Lung microvascular endothelial cell (primary cell): ENCODE measurements at places on chromosomes 1 and 21. TPM values are rescaled to one million over a fixed set of nuclear protein-coding genes. Genes with fewer than 3 reads are reported as not detected.

The PROX1 gene
- total RNA-seq, result 52.3 and 86.7 TPM in 2 replicates

The DDR2 gene
- 3.4 and 9.2 TPM in 2 replicates for total RNA-seq

The IL24 gene
- not detected in 2 replicates for total RNA-seq

The CRP gene
- total RNA-seq, result not detected in 2 replicates

The EPHB2 gene
- 18.7 and 20.9 TPM in 2 replicates for total RNA-seq

The SPRR2G gene
- not detected in 2 replicates for total RNA-seq

The DNMT3L gene
- not detected in 2 replicates for total RNA-seq

The SPRR2B gene
- not detected in 2 replicates for total RNA-seq

The SH3GLB1 gene
- total RNA-seq, result 34.2 and 36.9 TPM in 2 replicates

The AJAP1 gene
- not detected in 2 replicates for total RNA-seq

The WDR47 gene
- 12.9 and 15.3 TPM in 2 replicates for total RNA-seq

The HCRTR1 gene
- 1.5 and 5.4 TPM in 2 replicates for total RNA-seq

The CTXND2 gene
- total RNA-seq, result not detected in 2 replicates

The LCE3D gene
- total RNA-seq, result not detected in 2 replicates

The ANKRD13C gene
- total RNA-seq, result 15.9 and 23.4 TPM in 2 replicates

The FMO5 gene
- total RNA-seq, result 1.1 and 2.6 TPM in 2 replicates

The HOOK1 gene
- total RNA-seq, result not detected in 2 replicates

The POGK gene
- total RNA-seq, result 11.6 and 18.5 TPM in 2 replicates

The FMO2 gene
- 0.20 TPM in 1 of 2 replicates, not detected in the other for total RNA-seq

The ETV3L gene
- total RNA-seq, result not detected in 2 replicates

The UROD gene
- 240 and 272 TPM in 2 replicates for total RNA-seq

The KRTAP7-1 gene
- total RNA-seq, result not detected in 2 replicates

The RERE gene
- 35.7 and 86.5 TPM in 2 replicates for total RNA-seq

The ITLN2 gene
- not detected in 2 replicates for total RNA-seq

The IVL gene
- not detected in 2 replicates for total RNA-seq

The TMEM125 gene
- total RNA-seq, result not detected in 2 replicates

The B3GALT5 gene
- not detected in 2 replicates for total RNA-seq

The ZFP69B gene
- 0.60 and 0.65 TPM in 2 replicates for total RNA-seq

The WNT3A gene
- total RNA-seq, result not detected in 2 replicates

The TSSK3 gene
- not detected in 2 replicates for total RNA-seq

The AADACL3 gene
- not detected in 2 replicates for total RNA-seq

The SELL gene
- total RNA-seq, result under 0.01 and 0.22 TPM in 2 replicates

The PAQR6 gene
- 0.22 and 0.60 TPM in 2 replicates for total RNA-seq
